ENCODE measurements at places on chromosomes 4 and X.

DNA sequence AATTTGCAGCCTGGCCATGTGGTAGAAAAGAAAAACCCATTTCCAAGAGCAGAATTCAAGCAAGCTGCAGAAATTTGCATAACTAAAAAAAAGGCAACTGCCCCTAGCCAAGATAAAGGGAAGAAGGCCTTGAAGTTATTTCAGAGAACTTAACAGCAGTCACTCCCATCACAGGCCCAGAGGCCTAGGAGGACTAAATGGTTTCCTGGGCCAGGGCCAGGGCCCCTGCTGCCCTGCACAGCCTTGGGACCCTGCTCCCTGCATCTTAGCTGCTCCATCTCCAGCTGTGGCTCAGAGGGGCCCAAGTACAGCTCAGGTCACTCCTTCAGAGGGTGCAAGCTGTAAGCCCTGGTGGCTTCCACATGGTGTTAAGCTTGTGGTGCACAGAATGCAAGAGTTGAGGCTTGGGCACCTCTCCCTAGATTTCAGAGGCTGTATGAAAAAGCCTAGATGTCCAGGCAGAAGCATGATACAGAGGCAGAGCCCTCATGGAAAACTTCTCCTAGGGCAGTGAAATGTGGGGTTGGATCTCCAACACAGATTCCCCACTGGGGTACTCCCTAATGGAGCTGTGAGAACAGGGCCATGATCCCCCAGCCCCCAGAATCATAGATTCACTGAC lies 6.7 kb upstream of the MID2 start:
- no peak for DNase-seq

DNA sequence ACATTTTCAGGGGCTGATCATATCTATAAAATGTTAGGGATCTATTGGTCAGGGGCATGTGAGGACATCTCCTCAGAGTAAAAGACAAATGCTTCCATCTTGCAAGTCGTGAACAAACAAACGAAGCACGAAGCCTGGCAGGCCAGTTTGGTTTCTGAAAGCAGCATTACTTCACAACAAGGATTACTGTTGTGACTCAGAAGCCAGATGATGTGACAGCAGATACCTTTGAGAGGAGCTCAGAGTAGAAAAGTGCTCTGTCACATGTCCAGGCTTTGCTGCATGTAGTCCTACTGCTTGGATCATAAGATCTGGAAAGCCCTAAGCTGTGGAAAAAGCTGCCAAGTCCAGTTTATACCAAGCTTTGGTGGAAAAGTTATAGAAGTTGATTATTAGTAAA lies 1827.2 kb downstream of the ARAP2 start:
- DNase-seq, result no peak

- DNase-seq, result no peak
Observed at GRCh38 chr4:56409511-56410090, 22.3 kb upstream of the AASDH start.

- DNase-seq, result no peak
Observed at GRCh38 chr4:128351502-128351901, 63.9 kb upstream of the PGRMC2 start.

GRCh38 chr4:93633721-93634120 lies 194.8 kb upstream of the ATOH1 start:
- DNase-seq, result no peak

DNA sequence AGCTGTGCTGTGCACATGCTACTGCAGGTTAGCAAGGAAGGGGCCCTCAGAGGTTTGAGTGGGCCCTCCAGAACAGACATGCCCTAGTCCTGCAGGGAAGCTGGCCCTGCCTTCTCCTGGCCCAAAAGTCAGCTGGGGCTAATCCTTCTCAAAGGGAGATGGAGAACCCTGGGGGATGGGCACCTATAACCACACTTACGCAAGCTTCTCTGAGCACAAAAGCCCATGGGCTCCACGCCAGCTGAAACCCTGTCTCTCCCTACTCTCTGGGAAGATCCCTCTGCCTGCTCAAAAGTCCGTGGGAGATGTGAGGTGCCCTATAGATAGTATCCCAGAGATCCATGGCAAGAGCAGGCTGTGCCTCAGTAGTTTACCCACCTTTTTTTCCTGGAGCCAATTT lies 58.9 kb upstream of the DKK2 start:
- no peak for DNase-seq

DNA sequence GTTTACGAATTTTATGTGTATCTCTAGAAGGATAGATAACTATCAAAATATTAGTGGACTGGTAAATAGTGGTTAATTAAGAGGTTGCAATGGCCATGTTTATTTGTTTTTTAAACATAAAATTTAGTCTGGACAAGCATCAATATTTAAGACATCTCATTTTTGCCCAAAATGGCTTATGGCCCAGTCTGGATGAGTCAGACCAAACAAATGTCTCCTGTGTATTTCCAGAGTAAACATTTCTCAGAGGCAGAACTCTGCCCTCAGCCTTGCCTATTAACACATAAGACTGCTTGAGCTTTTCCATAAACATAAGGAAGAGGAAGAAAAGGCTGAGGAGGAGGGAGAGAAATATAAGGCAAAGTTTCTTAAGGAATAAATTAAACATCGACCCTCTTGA lies 277.1 kb upstream of the DIAPH2 start:
- DNase-seq, result no peak

GRCh38 chr4:13461191-13461905 lies 22.8 kb downstream of the RAB28 start:
- DNase-seq, result no peak

All from NCI-H2081 treated with DMSO at 0.1 percent for 48 hours (cell line).